ENCODE measurements at places on chromosomes 7 and 10. TPM values are rescaled to one million over a fixed set of nuclear protein-coding genes. Genes with fewer than 3 reads are reported as not detected.

- no peak for DNase-seq
These were observed 444.6 kb downstream of the NRG3 start for GRCh38 chr10:82319562-82319961.

DNA sequence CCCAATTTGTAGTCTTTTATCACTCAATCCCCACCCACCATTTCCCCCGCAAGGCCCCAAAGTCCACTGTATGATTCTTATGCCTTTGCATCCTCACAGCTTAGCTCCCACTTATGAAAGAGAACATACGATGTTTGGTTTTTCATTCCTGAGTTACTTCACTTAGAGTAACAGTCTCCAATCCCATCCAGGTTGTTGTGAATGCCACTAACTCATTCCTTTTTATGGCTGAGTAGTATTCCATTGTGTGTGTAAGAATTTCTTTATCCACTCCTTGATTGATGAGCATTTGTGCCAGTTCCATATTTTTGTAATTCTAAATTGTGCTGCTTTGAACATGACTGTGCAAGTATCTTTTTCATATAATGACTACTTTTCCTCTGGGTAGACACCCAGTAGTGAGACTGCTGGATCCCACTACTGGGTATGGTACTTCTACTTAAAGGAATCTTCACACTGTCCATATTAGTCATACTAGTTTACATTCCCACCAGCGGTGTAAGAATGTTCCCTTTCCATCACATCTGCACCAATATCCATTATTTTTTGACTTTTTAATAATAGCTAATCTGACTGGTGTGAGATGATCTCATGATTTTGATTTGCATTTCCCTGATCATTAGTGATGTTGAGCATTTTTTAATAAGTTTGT is 152.6 kb downstream of the JMJD1C start:
- DNase-seq = no peak

- DNase-seq = peak; percentile 93
These were observed 1691.6 kb upstream of the LRRTM3 start for GRCh38 chr10:65234261-65234660.

- DNase-seq = no peak
These were observed 4.1 kb upstream of the VSTM2A start for GRCh38 chr7:54538122-54538521.

DNA sequence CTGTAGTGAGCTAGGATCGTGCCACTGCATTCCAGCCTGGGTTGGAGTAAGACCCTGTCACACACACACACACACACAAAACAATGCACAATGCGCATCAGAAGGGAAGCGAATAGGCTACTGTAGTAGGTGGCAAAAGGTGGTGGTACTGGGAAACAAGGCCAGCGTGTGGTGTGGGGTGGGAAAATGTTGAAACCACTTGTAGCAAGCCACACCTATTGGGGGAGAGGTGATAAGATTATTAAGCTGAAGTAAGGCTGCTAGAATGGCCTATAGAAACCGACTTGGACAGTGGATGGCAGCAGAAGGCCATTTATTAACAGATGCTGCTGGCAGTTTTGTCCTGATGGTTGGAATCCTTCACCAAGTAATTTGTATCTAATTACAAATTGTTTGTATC is 7.2 kb upstream of the CHCHD1 start:
- DNase-seq = no peak

KLF14 gene
- total RNA-seq = 0.60 TPM

TMEM225B gene
- total RNA-seq = not detected
